ENCODE measurements at places on chromosomes 5 and 9. TPM values are rescaled to one million over a fixed set of nuclear protein-coding genes. Genes with fewer than 3 reads are reported as not detected.

UGCG gene
- total RNA-seq, result 27.0 TPM

GRCh38 chr5:150613991-150614660 lies 26.3 kb upstream of the SYNPO start:
- no peak for DNase-seq

C5orf52 gene
- not detected for total RNA-seq

GRCh38 chr5:116626272-116626723 lies 51.7 kb upstream of the SEMA6A start:
- no peak for DNase-seq

FNBP1 gene
- 39.6 TPM for total RNA-seq

DNA sequence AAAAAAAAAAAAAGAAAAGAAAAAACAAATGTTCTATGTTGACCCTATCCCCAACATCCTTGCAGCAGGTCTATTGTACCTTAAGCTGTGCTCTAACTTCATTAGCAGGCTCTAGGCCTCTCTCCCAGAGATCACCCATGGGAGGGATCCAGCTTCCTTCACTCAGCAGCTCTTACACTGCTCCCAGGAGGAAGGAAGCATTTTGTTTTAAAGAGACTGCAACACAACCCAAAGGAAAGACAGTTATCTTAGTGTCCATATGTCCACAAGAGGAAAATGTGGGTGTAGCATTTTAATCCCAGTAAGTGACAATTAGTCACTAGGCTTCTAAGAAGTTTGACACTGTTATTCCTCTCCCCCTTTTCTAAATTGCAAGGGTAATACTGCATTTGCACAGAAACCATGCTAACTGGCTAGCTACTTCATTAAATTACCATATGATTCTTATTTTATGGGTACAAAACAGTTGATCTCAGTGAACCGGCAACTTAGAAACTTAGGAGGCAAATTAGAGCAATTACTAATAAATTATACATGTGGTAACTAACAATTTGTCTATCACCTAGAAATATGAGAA lies 58.8 kb downstream of the MARCHF3 start:
- no peak for DNase-seq

TRIM7 gene
- 28.1 TPM for total RNA-seq

NR2F1-AS1 gene
- total RNA-seq, result 24.1 TPM

DNA sequence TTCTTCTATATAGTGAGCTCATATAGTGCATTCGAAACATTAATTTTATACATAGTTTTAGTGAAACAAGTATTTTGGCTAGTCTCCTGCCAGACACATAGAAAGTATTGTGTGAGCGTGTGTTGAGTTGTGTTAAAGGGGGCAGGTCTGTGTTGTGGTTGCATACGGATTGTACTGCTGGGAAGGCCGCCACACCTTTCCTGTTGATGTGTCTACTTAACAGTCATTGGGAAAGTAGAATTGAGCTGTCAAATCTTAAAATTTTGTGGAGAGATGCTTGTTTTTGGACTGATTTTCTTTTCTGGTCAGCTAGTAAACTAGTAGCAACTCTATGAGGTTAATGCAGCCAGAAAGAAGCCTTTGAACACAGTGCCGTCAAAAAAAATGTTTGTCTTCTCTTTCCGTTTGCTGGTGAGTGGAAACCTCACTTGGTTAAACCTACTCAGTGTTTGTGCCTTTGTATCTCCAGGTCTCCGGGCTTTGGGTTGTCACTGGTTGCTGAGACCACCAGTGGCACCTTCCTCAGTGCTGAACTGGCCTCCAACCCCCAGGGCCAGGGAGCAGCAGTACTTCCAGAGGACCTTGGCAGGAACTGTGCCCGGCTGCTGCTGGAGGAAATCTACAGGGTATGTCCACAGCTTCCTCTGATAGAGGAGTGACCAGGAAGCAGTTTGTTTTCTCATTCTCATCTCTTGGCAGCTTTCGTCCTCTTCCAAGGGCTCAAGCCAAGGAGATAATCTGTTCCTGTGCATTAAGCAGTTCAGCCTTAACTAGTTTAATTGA lies 51.5 kb downstream of the RCL1 start:
- no peak for DNase-seq

DNA sequence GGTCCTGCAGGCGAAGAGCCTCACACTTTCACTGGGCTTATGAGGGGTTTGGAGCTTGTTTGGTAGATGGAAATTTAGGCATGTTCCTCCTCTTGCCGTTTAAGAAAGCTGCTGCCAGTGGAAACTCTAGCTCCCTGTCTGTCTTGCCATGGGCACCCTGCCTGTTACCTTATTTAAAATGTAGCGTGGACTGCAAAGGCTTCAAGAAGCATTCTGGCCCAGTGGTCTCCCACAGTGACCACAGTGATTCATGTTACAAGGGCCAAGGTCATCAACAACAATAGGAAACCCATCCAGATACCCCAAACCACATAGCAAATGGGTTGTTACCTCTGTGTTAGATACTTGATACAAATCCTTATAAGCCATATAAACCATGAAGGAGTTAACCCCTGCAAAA lies 96.6 kb downstream of the DPYSL3 start:
- no peak for DNase-seq

DNA sequence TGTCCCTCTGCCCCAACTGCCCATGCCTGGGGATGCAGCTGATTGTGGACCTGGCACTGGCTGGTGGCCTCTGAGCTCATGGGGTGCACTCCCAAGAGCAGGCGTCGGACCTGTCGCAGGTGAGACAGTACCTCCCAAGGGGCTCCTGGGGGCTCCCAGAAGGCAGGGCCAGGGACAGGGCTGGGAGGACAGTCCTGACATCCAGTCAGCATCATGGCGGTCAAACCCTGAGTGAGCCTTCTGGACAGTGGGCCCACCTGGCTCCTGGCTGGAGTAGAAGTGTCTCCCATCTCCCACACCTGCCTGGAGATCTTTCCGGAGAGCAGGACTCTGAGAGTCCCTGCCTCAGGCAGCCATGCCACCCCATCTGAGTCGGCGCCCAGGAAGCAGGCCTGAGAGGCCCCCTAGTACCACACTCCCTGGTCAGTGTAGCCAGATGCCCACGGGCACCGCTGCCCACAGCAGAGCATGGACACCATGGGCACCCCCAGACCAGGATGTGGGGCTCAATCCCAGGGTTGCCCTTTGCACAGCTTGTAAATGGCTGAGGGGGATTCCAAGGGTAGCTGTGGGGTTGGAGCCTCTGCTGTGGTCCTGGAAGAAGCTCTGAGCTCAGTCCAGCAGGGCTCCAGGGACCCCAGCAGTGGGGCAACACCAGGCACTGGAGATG lies 6.6 kb downstream of the LCN9 start:
- no peak for DNase-seq

DNA sequence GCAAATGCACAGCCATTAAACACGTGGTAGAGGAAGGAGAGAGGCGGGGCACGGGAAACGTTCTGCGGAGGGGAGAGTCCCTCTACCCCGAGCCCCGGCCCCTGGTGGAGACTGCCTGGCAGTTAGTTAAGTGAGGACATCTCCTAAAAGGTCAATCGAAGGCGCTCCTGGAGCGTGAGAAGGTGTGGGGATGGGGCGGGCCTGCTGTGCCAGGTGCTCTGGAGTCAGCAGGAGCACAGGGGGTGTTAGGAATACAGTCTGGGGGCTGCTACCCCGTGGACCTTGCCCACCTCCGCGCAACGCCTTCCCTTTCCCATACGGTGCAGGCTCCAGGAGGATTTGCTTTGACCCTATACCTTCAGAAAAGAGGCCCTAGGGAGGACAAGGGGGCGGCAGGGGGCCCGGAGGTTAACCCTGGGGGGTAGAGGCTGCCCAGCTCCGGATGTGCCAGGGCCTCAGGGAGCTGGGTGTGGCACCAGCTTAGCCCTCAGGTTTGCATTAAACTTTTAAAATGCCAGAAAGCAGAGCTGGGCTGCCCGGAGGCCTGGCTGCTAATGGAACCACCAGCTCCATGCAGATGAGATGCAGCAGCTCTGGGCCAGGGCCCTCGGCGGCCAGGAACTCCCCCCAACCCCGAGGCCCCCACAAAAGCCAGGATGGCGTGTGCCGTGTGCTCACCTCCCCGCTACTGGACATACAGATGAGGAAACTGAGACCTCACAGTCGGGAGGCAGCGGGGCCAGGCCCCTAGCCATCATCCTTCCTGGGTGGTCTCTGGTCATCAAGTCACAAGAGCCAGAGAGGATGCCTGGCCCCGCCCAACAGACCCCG lies 39.2 kb downstream of the NACC2 start:
- no peak for DNase-seq

DNA sequence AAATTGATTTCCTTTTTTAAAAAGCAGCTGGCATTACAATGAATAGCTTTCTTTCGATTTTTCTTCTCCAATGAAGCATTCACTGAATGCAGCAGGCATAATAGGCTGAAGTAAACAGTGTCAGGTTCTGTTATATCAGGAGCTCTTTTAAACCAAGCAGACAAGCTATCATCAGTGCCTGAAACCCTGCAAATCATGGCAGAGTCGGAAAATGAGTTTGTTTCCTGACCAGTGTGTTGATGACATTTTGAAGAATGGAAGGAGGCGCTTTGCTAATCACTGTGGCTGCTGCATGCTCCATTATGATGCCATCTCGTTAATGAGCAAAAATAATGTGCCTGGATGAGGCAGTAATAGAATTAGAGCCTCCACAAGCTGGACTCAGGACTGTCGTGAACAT lies 284.5 kb downstream of the ZNF608 start:
- no peak for DNase-seq

SPACA9 gene
- 2.3 TPM for total RNA-seq

DNA sequence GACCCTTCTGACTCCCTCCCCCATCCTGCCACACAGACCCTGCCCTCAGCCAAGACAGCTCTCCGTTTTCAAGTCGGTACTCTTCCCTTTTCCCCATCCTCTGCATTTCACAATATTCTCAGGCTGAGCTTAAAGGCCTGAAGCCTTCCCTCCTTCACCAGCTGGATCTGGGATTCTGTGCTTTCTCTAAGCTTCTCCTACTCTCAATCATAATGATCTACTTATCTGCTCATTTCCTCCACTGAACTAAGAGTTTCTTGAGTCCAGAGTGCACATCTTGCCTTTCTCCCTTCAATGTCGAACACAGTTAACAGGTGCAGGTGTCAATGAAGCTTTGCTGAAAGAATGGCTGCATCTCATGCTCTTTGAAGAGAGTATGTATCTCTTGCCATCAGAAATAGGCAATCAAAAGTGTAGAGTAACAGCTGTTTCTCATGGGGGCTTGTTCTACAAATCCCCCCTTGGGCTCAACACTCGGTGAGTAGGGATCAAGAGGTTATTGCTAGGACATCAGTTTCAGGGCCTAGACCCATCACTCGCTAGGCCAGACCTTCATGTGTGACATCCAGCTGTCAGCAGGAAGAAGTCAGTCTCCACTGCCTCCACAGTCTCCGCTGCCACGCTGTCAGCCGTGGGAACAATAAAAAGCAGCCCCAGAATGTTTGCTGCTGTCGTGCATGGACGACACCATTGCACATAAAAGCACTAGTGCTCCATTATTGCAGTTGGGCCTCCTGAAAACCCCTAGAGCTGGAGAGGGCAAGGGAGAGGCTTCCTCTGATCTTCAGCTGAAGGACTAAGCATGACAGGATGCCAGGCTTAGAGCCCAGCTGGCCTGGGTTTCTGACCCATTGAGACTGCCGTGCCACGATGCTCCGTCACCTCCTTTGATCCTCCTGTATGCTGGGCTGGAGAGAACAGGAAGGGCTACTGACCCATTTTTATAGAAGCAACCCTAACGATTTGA lies 23.7 kb downstream of the TRAF1 start:
- DNase-seq, result no peak

DNA sequence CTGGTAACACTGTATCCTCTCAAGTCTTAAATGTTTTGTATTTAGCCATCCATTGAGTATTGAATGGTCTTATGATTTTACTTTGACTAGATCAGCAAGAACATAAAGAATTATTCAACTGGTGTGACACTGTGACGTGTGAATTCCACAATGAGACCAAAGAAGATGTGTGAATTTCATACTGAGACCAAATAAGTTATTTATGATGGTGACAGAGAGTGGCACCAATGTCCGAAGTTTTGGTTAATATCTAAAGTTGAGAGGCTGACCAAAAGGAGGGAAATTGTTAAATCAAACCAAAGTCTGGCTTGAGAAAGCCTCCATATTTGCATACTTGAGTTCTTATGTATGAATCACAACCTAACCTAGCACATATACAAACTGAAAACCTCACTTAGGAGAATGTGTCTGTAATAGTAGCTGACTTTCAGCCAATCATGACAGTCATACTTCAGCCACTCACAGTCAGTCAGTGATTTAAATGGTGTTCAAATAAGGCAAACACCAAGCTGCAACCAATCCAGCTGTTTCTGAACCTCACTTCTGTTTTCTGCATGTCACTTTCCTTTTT lies 31.5 kb upstream of the FAM170A start:
- DNase-seq, result no peak

GRCh38 chr9:138007918-138008841 lies 130.6 kb downstream of the CACNA1B start:
- DNase-seq, result no peak
